Stimulated activated CD8-positive, alpha-beta memory T cell treated with anti-CD3 and anti-CD28 coated beads, Interleukin-4, amount 100 ng/mL, for 1 hour (primary cell): ENCODE measurements at places on chromosomes 3 and 15.

- DNase-seq, result no peak
Measured at GRCh38 chr3:53180305-53181023, 19.5 kb downstream of the PRKCD start.

- DNase-seq, result no peak
Measured at GRCh38 chr15:78715930-78716329, 74.9 kb upstream of the CHRNB4 start.

GRCh38 chr3:143653935-143654334 lies 194.3 kb downstream of the SLC9A9 start:
- DNase-seq, result no peak

DNA sequence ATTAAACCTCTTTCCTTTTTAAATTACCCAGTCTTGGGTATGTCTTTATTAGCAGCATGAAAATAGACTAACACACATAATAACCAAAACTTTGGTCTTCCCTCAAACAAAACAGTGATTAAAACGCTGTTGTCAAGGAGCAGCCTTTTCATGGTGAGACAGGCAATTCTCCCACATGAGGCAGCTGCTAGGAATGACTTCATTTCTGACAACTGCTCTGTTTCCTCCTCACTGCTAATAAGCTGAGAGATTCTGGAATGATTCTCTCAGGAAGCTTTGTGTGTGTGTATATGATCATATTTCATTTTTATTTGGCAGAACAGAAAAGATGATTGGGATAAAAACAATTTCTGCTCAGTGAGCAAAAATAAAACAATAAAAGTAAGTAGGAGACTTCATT lies 580.6 kb upstream of the ADAMTS9 start:
- no peak for DNase-seq

DNA sequence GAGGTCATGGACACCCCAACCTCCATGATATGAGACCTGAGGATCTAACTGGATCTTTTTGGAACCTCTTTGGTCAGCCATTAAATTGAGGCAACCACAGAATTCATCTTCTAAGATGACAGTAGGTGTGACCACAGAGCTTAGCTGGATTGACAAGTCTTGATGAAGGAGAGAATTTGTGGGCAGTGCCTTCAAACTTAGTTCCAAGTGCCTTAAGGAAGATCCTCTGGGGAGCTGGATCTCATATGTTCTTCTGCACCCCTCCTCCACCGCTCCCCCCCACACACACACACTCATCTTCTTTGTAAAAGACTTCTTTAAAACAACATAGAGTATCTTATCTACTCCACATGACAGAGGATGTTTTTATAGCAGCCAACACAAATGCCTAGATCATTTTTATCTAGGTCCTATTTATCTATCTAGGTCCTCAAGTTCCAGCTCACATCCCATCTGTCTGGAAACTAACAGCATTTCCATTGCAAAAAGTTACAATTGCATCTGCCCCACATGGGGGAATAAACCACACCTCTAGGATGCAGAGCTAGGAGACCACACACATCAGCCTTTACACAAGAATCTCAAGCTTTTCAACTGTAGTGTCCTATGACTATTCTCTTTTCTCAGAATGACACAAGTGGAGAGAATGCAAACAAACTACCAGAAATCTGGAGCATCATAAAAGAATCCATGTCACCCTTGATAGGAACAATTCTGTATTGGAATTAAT lies 37.4 kb downstream of the WWTR1 start:
- DNase-seq, result no peak

DNA sequence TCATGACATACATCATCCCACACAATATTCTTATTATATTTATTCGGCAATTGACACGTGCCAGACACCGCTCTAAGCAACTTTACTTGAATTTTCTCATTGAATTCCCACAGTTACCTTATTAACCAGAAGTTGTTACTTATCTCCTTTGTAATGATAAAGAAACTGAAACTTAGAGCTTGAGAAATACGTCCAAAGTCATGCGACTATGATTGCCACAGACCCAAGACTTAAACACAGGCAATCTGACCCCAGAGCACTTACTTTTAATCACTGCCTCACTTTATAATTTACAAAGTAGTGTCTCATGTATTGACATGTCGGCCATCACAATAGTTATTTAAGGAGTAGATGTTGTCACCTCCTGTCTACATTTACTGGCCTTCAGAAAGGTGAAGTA lies 64.7 kb downstream of the ATP13A4 start:
- no peak for DNase-seq

DNA sequence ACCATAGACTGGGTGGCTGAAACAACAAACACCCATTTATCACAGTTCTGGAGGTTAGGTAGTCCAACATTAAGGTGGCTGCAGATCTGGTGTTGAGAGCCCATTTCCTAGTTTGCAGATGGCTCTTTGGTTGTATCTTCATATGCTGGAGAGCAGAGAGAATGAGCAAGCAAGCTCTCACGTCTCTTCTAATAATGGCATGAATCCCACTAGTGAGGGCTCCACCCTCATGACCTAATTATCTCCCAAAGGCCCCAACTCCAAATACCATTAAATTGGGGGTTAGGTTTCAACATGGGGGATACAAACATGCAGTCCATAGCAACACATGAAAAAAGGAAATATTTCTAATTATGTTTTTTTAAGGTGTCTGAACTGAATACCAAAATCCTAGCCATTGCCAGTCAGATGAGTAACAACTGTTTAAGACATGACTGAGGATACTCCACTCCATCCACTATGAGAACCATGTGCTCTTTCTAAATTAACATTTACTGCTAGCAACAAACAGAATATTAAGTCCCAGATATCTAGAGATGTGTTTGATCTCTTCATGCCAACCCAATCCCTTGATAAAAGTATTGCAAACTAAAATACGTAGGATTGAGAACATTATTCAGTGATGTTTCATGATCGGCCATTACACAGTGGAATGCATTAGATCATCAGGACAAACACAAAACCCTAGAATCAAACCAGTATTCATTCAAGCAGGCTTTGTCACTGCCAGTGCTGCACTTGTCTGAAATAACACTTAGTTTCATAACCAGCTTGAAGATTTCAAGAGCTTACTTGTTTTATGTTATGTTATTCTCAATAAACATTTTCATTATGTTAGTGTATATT lies 340.3 kb downstream of the SLC9A9 start:
- no peak for DNase-seq

DNA sequence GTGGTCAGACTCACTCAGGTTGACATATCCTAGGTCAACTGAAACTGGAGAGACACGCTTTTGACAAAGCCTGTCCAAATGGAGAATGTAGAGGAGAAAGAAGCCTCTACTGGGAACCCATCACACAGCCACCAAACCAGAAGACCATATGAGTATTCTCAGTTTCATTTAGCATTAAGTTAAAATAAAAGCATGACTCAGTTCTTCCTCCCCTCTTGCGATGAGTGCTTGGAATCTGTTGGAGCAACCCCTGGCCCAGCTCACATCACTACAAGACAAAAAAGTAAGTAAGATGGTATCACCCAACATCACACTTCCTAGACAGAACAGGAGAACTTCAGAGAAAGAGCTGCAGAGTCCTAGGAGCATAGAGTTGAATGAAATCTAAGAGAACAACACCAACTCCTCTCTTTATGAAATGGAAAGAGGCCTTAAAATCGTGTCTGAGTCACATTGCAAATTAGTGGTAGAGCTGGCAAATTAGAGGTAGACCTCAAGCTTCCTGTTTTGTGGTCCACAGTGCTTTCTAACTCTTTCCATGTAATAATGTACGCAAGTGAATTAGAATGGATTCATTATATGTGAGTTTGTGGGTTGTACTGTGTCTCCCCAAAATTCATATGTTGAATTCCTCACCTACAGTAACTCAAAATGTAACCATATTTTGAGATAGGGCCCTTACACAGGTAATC lies 51.2 kb downstream of the FGF12 start:
- no peak for DNase-seq

GRCh38 chr3:86774082-86774691 lies 216.8 kb downstream of the VGLL3 start:
- DNase-seq, result no peak

DNA sequence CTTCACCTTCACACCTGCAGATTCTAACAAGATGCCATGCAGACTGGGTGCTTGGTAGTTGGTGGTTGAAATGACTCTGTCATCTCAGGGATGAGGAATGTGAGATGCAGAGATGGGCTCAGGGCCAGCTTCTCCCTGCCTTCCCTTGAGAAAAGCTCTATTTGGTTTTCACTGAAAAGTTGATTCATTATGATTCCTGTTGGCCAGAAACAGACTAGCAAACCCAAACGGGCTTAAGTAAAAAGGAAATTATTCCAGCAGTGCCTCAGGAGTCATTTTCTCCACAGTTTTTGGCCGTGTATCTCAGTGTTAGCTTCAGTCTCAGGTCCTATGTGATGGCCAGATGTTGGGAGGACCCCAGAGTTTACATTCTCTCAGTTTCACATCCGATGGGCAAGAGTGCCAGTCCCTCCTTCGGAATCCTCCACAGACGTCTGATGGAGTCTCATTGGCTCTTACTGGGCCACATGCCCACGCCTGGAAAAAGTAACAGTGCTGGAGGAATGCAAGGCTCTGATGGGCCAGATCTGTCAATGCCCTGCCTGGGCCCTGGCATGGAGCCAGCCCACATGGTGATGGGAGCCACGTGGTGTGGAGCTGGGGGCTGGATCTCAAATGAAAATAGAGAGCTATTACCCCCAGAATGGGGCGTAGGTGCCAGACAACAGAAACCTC lies 22.3 kb upstream of the SACM1L start:
- no peak for DNase-seq

DNA sequence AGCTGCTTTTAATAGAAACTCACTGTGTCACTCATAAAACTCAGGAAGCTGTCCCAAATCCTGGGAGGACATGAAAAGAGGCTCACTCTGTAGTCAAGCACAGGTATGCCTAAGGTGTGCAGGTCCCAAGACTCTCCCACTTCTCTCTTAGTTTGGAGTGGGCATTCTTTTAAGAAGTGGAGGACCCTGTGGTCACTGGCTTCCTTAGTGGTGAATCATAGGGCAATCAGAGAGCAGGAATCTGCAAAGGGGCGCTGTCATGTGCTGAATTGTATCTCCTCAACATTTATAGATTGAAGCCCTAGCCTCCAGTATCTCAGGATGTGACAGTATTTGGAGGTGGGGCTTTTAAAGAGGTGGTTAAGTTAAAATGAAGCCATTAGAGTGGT lies 47.2 kb upstream of the ZBTB38 start:
- DNase-seq, result no peak

GRCh38 chr3:116288485-116288884 lies 156.8 kb downstream of the LSAMP start:
- no peak for DNase-seq

GRCh38 chr15:99158626-99159412 lies 53.9 kb downstream of the SYNM start:
- no peak for DNase-seq

DNA sequence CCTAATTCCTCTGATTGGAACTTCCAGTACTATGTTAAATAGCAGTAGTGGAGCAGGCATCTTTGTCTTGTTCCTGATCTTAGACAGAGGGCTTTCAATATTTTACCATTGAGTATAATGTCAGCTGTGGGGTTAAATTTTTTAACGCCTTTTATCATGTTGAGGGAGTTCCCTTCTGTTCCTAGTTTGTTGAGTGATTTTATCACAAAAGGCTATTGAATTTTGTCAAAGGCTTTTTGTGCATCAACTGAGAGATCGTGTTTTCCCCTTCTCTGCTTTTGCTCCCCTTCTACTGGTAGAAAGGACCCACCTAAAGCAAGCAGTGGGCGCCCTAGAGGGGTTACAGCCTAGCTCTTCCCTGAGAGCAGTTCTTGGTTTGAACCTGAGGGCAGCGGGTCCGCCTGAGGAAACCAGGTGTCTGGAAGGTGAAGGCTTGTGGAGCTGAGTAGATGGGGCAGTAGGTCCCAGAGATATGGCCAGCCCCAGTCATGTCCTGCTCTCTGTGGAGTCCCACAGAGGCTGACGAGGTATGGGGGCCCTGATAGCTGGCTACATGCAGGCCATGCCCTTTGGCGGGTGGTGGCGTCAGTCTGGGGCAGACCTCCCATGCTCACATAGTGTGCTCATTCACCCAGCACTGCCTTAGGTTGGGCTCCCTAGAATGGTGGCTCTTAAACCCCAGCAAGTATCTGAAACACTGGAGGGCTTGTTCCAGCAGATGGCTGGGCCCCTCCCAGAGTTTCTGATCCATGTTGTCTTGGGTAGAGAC lies 11.3 kb downstream of the HDAC11 start:
- no peak for DNase-seq

GRCh38 chr3:106829206-106829605 lies 548.0 kb upstream of the CCDC54 start:
- DNase-seq, result no peak

DNA sequence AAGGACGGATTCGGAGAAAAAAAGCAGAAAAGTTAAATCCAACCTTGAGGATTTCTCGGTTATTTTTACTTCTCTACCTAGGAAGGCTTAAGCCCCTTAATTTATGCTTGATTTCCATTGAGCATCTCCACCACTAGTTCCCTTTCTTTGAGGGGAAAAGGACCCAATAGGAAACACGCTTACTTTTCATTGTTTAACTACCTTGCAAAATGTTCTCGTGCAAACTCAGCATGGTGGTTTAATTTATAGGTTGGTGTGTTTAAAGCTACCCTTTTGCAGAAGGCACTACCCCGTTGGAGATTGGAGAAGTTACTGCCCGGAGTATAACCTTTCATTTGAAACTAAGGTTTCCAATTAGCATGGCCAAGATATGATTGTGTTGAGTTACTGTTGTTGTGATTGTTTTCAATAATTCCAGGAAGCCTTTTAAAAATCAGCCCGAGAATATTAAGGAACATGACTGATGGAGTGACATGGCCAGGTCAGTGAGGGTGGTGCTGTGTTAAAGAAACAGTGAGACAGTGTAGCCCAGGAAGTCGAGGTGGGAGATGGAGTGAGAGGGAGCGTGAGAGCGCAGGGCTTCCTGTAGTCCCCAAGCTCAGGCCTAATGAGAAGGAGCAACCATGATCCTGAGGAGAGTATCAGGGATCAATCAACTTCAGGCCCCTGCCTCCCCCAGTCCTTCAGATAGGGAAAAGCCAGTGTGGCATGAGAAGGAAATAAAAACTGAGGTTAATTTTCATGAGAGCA lies 76.6 kb downstream of the AQP9 start:
- DNase-seq, result no peak

- DNase-seq, result no peak
Measured at GRCh38 chr15:71515375-71516186, 294.8 kb upstream of the NR2E3 start.

GRCh38 chr3:77038930-77039605 lies 831 bp upstream of the ROBO2 start:
- no peak for DNase-seq

GRCh38 chr3:128075522-128076482 lies 23.6 kb downstream of the SEC61A1 start:
- DNase-seq, result peak; percentile 73

DNA sequence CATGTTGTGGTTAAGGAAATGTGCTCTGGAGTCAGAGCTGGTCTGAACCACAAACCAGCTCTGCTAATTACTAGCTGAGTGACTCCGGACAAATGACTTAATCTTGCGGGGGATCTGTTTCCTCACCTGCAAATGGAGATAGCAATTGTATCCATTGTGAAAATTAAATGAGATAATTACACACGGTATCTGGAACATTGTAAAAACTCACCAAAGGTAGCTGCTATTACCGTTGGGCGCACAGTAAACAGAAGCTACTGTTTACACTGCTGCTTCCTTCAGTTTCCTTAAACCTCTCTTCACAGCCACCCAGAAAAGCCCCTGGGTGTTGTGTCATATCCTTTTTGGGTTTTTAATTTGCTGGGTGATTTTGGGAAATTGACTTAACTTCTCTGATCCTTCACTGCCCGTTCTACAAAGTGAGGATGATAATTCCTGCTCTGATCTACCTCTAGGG lies 107.8 kb downstream of the MEGF11 start:
- no peak for DNase-seq
